Renal cortex interstitium (tissue), 15 donors: ENCODE measurements at places on chromosomes 6 and 20. TPM values are rescaled to one million over a fixed set of nuclear protein-coding genes. Genes with fewer than 3 reads are reported as not detected.

OSER1 gene
- polyA plus RNA-seq, result 50.7 TPM

SSTR4 gene
- polyA plus RNA-seq, result not detected

HAO1 gene
- polyA plus RNA-seq, result not detected

FOXQ1 gene
- 11.8 TPM for polyA plus RNA-seq

C20orf96 gene
- polyA plus RNA-seq, result 36.9 TPM

DNA sequence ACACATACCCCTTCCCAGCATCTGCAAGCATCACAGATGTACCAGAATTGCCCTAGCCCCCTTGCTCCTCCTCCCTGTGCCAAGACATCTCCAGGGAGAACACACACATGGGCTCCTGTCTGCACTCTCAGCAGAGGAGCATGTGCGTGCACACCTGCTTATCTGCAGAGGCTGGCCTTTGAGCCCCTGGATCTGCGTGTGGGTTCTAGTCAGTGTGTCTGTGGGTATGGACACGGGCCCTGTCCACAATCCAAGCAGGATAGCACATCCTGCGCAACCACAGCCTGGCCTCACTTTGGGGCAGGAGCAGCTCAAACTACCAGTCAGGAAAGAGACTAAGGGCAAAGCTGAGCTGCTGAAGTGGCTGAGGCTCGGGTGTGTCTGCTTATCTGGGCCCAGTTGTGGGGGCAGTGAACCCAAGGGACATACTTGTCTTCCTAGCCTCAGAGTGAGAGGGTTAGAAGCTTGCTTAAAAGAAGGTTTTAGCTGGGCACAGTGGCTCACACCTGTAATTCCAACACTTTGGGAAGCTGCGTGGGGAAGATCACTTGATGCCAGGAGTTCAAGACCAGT is 41.0 kb downstream of the HM13 start:
- DNase-seq, result no peak

DNA sequence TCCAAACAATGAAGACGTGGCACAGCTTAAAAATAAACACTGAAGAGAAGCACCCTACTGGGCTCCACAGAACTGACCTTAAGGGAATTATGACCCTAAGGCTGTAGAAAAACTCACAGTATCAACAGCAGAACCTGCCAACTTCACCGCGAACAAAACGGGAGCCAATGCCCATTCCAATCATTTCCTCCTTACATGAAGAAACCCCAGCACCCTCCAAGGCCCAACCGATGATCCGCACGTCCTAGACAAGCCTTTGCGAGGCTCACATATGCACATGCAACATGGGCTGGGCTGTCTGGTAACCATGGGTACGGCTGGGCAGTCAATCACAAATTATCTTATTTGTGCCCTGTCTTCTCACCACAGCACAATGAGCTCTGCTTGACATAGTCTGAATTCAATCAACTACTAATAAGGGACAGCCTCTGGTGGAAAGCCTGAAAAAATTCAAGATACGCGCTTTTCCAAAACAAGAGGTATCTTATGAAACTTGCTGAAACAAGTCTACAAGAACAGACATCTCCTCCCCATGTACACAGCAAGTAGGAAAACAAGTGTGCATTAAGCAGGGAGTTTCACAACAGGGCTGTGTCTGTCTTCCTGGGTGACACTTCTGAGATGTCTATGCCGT is 1.7 kb downstream of the DIDO1 start:
- DNase-seq, result no peak

DNA sequence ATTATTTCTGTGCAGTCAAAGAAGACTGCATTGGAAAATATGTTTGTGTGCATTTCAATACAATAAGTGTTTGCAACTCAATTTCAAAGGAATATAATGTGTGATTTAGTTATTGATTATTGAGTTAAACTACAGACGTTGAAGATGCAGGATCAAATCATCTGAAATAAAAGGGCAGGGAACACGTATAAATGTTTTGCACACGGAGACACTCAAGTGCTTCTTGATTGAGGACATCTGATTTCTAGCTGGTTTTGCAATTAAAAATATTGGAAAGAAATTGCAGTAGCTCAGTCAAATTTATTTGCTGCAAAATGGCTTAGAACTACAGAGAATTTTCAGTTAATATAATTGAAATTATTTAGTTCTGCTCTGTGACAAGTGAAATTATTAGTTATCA is 412.7 kb downstream of the UTRN start:
- no peak for DNase-seq

DNA sequence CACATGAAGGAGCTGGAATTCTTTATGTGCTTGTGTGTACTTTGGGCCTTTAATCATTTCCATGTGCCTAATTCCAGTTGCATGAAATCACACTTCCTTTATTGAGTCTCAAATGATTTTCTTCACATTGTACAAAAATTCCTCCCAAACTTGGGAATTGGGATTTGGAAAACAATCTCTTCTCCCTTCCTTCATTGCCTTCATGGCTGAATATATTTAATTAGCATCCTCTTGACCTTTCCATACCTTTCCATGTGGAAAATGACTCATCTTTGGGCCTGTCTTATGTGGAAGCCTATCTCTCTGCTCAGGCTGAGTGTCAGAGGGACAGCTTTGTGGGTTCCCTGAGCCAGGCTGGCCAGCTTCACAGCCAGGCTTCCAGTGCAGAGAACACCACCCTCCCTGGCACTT is 33.0 kb upstream of the CDH4 start:
- no peak for DNase-seq

- DNase-seq, result no peak
Observed at GRCh38 chr6:5379647-5380242, 118.4 kb downstream of the FARS2 start.

- no peak for DNase-seq
Observed at GRCh38 chr6:109340811-109341210, 41.5 kb downstream of the CD164 start.
